ENCODE measurements at places on chromosomes 12 and 14. TPM values are rescaled to one million over a fixed set of nuclear protein-coding genes. Genes with fewer than 3 reads are reported as not detected.

MGST1 gene
- 125 TPM for total RNA-seq

DNA sequence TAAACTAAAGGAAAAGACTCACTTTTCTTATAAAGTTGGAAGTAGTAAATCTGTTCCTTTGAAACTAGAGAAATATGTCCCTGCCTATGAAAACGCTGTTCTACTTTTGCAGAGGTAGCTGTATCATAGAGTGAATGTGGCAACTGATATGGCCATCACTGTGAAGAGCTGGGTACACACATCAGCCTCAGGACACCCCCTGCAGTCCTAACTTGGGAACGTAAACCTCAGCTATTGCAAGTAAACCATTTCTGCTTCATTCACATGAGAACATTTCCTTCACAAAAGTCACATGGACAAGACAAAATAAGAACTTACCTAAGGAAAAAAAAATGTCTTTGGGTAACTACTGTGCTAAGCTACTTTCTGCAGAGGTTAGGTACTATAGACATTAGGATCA, 233.3 kb upstream of the PPFIA2 start:
- DNase-seq, result peak; percentile 14

FIGNL2 gene
- total RNA-seq, result not detected

PTPN21 gene
- 10.9 TPM for total RNA-seq

DYNC1H1 gene
- 384 TPM for total RNA-seq

OR6C65 gene
- not detected for total RNA-seq

GRCh38 chr12:108702595-108703320, 28.6 kb downstream of the CORO1C start:
- DNase-seq, result no peak

- no peak for DNase-seq
Measured at GRCh38 chr12:127306604-127307215, 960.3 kb upstream of the TMEM132C start.

GRCh38 chr12:76813265-76813664, 49.4 kb downstream of the ZDHHC17 start:
- DNase-seq, result no peak
